ENCODE measurements at places on chromosomes 1 and 21.
A peak's percentile ranks its signal among the peaks of the same experiment; 100 is the strongest.

- no peak for DNase-seq
These were observed 43.5 kb upstream of the SCCPDH start for GRCh38 chr1:246680696-246681130.

DNA sequence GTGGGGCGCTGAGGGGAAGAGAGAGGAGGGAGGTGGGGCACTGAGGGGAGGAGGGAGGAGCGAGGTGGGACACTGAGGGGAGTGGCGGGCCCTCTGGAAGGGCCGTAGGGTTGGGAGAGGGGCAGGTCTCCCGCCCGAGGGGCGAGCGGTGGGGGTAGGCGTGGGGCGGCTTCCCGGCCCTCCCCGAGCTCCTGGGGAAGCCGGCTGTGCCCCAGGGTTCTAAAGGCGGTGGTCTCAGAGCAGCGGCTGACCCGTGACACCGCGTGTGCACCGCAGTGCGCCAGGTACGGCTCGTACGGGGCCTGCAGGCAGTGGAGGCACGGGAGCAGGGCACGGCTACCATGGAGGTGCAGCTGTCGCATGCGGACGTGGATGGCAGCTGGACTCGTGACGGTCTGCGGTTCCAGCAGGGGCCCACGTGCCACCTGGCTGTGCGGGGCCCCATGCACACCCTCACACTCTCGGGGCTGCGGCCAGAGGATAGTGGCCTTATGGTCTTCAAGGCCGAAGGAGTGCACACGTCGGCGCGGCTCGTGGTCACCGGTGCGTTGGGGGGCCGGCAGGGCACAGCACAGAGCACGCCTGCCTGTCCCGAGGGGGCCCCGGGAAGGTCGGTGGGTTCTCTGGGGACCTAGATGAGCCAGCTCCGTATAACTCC lies 68.5 kb downstream of the OBSCN start:
- no peak for DNase-seq

DNA sequence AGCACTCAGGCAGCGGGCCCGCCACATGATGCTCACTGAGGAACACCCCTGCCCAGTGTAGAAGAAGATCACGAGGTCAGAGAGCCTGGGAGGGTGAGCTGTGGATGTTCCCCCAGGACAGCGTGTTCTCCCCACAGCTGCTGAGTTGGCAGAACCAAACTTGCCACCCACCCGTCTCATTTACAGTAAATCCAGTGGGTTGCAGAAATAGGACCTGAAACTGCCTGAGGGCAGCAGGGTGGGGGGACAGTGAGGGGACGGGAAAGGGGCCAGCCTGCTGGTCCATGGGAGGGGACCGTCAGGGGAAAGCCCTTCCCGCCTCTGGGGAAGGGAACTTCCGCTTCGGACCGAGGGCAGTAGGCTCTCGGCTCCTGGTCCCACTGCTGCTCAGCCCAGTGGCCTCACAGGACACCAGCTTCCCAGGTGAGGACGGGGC lies at the start of gene C1QB:
Gene C1QB, plus strand, starts transcription at position 356 of the 436 bp plus-strand sequence. CDS start 6,227 bp downstream, outside the sequence.
- no peak for DNase-seq

- DNase-seq: no peak
These were observed 3.1 kb downstream of the TNNI1 start for GRCh38 chr1:201418461-201418860.

GRCh38 chr1:44842486-44842861 lies 579 bp downstream of the PTCH2 start:
- DNase-seq: no peak

DNA sequence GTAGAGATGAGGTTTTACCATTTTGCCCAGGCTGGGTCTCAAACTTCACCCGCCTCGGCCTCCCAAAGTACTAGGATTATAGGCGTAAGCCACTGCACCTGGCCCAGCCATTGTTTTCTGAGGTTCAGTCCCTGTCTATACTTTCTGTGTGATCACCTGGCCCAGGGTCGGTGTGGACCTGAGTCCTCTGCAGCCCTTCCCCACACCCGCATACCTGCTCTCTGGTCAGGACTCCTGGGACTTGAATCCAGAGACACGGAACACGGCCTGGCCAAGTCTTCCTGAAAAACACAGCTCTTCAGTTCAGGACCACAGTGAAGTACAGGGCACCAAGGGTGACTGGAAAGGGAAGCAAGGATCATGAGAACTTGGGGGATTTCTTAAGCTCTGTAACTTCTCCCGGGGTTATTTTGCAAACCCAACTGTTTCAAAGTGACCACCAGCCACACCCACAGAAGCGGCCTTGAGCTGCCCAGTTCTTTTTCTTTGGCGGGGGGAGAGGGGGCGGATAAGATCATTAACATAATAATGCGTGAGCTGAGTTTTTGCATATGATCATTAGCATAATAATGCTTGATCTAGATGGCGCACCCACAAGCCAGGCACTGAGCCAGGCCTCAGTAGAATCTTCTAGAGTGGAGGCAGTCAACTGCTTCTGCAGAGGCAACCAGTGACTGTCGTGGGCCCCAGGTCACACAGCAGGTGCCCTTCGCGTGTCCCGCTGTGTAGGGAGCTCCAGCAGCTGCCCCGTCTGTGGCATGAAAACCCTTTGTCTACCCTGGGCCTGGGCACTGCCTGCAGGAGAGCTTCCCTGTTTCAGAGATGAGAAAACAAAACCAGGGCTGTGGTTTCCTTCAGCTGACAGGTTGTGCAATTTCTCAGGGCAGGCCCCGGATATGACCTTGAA lies 1.7 kb upstream of the NADK start:
- peak; percentile 72 for DNase-seq

GRCh38 chr1:241990040-241990439 lies 8.9 kb downstream of the MAP1LC3C start:
- peak; percentile 73 for DNase-seq

DNA sequence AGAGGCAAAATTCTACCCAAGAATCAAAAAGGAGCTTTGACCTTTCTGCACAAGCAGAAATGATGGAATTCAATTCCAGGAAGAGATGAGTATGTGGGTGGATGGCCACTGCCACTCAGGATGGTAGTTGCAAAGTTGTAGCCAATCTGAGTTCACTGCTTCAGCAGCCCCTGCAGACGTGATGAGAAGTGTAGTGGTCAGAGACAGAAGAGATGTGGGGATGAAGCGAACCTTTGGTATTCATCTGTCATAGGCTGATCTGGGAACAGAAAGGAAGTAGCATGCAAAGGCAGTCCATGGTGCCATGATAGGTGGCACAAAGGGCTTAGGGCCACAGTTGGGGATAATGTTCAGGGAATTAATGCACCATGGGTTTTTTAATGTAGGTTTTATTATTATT lies 81.1 kb upstream of the PGBD5 start:
- no peak for DNase-seq

DNA sequence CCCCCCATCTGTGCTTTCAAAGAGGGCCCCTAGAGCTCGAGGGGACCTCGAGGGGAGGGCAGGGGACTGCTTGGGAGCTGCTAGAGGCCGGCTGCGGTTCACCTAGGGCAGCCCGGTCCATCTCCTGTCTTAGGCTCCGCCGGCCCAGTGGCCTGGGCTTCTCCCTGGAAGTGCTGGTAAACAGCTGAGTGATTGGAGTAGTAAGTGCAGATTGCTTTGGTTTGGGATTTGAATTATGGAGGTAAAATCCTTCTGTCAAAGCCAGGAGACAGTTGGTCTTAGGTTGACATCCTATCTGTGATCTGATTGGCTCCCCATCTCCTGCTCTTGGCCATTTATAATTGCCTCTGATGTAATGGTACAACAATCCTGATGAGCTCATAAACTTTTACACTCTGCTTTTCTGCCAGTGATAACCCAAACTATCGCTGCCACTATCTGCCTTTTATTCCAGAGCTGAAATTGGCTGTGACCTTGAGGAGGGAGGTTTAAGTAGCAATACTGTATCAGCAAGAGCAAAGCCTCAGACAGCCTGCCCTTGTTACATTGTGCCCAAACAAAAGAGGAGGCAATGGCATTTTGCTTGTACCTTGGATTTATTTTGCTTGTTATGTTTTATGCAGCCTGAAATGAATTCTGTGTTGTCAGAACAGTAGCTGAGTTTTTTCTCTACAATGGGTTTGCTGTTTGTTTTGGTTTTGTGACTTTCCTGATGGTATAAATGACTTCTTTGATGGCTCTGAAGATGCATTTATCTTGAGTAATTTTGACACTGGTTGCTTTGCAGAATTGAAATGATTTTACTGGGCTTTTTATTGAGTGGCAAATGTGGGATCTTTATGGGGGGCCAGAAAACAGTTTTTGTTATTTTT lies 2.4 kb downstream of the ARID1A start:
- DNase-seq: peak; percentile 94
